ENCODE measurements at places on chromosomes 2 and 18. TPM values are rescaled to one million over a fixed set of nuclear protein-coding genes. Genes with fewer than 3 reads are reported as not detected.

Gene DOK6
- total RNA-seq = 4.0 TPM

Gene RAD51AP2
- total RNA-seq = under 0.01 TPM

Gene FEV
- not detected for total RNA-seq

Gene IL36G
- not detected for total RNA-seq

Gene GALM
- total RNA-seq = 39.5 TPM
